ENCODE measurements at places on chromosomes 2 and 18.

DNA sequence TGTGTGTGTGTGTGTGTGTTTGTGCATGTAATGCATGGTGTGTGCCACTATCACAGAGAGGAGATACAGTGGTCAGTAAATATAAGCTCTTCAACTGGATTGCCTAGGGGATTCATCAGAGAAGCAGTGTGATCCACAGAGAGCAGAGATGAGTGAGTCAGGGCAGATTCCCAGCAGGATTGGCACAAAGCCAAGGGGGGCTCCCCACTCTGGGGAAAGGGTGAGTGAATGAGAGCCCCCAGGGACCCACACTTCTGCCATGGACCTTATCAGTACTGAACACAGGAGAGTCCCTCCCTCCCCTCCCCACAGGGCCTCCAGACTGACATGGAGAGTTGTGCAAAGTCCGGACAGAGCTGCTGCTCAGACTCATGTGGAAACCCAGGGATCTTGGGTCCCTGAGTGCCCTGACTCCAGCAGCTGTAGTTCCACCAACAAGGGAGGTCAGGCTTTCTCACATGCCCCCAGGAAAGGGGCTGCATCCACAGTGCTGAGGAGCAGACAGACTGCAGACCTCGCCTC lies 748.8 kb downstream of the NR4A2 start:
- no peak for ATAC-seq

GRCh38 chr18:28269750-28270149 lies 92.8 kb upstream of the CDH2 start:
- no peak for ATAC-seq

DNA sequence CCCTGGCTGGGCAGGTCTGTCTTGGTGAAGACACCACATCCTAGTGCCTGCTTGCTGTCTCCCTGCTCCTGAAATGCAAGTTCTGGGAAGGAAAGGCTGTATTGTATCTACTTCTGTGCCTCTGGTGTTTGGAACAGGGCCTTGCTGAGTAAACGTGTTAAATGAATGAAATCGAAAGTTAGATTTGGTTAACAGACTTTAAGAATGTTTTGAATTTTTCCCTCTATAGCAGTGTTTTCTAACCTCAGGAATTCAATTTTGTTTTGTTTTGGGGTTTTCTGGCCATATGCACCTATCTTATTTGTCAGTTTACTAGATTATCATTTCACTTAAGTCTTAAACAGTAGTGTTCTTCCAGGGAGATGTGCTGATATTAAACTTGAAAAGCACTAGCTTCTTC lies 20.7 kb downstream of the FARP2 start:
- no peak for ATAC-seq

DNA sequence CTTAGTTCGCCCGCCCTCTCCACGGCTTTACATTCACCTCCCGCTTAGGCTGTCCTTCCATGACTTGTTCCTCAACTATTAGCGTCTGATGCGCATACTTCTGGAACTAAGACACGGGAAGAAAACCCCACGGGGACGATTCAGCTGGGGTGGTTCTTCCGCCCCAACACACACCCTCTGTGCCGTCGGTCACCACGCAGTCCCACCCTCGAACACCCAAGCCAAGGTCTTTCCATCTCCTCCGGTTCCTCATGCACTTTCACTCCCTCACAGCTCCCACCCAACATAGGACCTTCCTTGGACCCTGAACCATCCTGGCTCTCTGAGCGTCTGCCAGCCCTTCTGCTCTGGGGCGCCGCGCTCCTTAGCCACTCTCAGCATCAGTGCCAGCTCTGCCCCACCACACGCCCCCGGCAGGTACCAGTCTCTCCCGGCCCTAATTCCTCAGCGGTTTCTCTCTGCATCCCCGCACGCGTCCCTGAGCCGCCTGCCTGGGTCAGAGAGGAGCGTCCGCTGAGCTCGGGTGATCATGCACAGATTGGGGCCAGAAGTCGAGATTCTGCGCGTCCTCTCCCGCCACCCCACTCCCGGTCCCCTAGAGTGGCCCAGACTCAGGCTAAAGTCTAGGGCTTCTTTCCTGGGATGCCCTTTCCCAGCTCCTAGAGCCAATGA lies 522 bp upstream of the SRD5A2 start:
- ATAC-seq, result no peak

- no peak for ATAC-seq
Measured at GRCh38 chr2:102235491-102235890, 48.7 kb downstream of the IL1RL2 start.

DNA sequence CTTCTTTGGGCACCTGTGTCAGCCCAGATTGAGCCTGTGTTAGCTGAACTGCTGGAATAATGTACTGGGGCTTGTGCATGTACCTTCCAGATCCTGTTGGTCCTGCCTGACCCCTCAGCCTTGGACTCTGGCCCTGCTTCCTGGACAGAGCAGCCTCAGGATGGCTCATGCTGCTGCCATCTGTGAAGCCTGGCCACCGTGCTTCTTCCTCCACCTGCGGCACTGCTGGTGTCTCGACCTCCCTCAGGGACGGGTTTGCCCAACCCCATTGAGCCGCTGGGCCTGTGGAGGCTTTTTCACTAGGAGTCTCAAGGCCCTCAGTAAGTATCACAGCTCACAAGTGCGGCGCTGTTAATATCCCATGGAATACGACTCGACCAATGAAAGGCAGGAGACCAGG lies 342.7 kb downstream of the TGIF1 start:
- no peak for ATAC-seq

DNA sequence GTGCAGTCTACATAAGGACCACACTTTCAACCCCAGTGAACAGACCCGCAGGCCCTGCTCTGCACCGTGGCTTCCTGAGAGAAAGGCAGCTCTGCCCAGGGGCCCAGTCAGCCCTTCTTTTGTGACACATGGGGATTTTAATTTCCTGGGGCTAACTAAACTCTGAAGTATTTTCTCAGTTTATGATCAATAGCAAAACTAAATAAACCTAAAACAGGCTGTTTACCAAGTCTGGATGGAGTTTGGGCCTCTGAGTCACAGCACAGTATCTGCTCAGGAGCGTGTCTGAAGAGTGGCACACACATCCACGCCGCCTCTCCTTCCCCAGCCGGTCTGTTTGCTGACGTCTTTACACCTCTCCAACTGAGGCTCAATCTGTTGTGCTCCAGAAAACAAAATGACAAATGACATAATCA lies 72.3 kb downstream of the LDLRAD4 start:
- ATAC-seq, result peak; percentile 87

- ATAC-seq, result no peak
Measured at GRCh38 chr2:46901611-46902010, 14.0 kb downstream of the MCFD2 start.

DNA sequence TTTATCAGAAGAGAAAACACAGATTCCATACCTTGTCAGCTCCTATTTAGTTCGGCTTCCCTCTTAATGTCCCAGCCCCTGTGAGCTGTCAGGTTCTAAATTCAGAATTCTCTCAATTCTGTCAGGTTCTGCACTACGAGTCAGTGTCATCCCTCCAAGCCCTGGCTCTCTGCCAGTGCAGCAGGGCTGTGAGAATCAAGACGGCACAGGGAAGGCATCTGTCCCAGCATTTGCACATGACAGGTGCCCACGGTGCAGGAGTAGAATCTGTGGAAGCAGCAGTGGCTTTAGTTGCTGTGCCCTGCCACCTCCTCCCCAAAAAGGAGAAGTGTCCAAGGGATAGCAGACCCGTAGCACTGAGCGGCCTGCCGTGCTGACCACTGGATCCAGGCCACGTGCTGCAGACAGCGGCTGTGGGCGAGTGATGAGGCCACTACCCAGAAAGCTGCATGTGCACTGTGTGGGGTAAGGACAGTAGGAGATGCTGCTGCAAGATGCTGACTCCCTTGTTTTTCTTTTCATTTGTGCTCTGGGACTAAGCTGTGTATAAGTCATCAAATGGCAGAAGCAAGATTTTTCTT lies 12.8 kb downstream of the RBFA start:
- ATAC-seq, result no peak

- no peak for ATAC-seq
Measured at GRCh38 chr18:72206814-72207213, 337.3 kb downstream of the CBLN2 start.

GRCh38 chr2:120018549-120018948 lies 5.7 kb downstream of the EPB41L5 start:
- ATAC-seq, result no peak

GRCh38 chr2:24832521-24832920 lies 39.3 kb downstream of the CENPO start:
- no peak for ATAC-seq

- peak; percentile 60 for ATAC-seq
Measured at GRCh38 chr18:9055185-9055584, 47.3 kb upstream of the NDUFV2 start.
